Mammary epithelial cell (primary cell): ENCODE measurements at places on chromosomes 12 and 14. TPM values are rescaled to one million over a fixed set of nuclear protein-coding genes. Genes with fewer than 3 reads are reported as not detected.

DNA sequence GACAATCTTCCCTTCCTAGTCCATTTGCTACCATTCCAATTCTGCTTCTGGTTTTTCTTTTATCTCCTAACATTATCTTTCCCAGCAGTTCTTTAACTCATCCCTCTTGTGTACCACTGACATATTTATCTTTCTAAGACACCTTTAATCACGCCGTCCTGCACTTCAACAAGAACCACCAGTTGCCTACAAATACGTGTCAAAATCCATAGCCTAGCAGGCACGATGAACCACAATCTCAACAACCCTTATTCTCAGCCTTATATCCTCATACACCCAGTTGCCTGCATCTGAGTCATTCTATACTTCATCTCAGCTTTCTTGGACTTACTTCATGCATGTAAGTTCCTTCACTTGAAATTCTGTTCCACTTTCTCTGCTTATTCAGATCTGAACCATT lies 16.4 kb upstream of the ST8SIA1 start:
- no peak for DNase-seq

- no peak for DNase-seq
Observed at GRCh38 chr12:4417455-4417854, 28.2 kb downstream of the FGF6 start.

TAS2R20 gene
- 1.4 and 1.7 TPM in 2 replicates for total RNA-seq

- DNase-seq: no peak
Observed at GRCh38 chr14:100618318-100618693, 31.1 kb upstream of the BEGAIN start.

RBP5 gene
- not detected in 2 replicates for total RNA-seq

GRCh38 chr14:56176530-56176929 lies 58.3 kb downstream of the PELI2 start:
- no peak for DNase-seq

- DNase-seq: no peak
Observed at GRCh38 chr14:95137804-95138167, 19.5 kb downstream of the DICER1 start.

DNA sequence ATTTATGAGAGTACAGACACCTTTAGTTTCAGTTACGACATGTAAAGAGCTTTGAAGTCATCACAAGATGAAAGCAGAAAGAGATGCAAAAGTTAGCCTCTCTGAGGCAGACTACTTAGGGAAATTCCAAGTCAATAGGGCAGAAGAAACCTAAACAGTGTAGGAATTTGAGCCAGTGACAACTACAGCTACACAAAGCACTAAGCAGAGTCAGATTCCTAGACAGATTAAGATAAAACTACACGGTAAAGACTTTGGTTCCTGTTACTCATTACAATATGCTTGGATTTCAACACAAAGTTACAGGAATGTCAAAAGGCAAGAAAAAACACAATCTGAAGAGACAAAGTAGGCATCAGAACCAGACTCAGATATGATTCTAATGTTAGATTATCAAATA lies 1302.3 kb downstream of the FSCB start:
- DNase-seq: no peak

DNA sequence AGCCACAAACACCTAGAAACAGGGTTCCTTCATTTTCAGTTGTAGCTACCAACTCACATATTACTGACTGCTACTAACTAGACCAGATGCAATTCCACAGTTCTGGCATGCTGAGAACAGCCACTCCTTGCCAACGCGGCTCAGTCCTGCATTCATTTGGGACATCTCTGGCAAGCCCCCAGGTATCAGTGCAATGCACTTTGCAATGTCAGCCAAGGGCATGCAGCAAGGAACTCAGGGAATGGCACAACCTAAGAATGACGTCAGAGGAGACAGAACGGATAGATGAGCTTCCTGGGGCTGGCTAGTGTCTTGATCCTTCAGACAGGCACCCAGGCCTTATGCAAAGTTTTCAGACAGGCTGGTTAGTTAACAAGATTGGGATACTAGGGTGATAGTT lies 29.6 kb downstream of the MAP3K9 start:
- DNase-seq: no peak

GRCh38 chr12:3061059-3061458 lies 16.1 kb upstream of the TSPAN9 start:
- no peak for DNase-seq

NPFF gene
- not detected for total RNA-seq

DNA sequence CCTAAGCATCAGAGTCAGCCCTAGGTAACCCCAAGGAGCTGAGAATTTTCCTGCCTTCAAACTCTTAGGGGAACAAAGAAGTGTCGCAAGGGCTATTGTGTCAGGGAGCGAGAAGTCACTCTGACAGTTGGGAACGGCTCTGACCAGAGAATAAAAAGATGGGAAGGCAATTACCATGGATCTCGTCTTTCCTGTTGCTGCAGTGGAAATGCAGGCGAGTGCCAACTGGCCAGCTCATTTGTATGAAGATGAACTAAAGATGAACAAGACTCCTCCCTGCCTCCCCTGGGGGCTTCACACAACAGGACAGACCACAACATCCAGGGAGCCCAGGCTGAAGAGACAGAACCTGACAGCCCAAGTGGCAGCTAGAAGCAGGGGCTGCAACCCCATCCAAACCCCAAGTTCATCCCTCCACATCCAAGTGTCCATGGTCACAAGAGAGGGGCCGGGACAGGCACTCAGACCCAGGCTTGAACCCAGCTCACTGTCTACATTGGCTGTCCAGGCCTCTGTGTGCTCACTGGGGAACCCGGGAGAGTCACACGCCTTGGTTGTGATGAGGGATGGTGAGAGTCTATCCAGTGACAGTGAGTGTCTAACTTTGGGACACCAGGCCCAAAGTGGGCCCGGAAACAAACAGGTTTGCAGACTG lies 322.4 kb downstream of the BCL11B start:
- DNase-seq: no peak

DNA sequence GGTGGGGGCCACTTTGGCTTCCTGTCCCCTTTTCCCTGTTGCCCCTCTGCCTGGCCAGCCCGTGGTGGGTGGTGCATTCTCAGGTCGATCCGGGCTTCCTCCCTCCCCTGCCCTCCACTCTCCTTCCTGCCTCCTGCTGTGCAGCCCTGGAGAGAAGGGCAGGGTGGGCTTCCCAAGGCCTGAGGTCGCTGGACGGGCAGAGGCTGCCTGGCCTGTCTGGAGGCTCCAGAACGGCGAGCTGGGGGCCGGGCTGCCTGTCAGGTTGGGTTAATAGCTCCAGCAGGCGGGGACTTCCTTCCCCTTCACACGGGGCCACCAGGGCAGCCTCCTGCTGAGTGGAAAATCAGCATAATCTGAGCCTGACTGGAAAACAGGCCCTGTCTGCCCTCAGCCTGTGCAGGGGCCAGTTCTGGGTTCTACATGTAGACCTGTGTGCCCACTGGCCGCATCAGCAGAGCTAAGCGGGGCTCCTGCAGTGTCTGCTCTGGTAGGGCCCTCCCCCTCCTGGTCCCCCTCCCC lies 11.3 kb downstream of the KIF26A start:
- no peak for DNase-seq

DNA sequence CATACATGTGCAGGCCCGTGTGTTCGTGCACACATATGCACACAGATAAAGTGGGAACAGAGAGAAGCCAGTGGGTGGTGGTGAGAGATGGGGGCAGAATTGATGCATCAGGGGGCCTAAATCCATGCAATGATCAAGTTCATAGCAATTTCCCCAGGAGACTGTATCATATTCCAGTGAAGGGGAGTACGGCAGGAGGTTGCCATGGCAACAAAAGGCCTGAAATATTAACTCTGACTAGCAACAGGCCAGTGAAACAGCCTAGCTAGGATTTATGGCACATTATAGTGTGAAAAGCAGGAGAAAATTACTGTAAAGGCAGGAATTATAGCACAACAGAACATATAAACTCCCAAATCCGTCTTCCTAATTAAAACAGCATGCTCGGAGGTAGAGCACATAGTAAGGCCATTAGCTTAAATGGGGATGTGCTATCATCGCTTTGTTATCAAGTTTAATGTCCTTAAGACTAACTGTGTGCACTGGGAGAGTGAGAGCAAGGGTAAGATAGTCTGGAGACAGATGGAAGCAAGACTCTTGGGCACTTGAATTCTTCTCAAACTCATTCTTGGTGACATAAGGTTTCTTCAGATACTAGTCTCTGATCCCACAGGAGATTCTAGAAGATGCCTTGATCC lies 806.3 kb downstream of the DIO2 start:
- no peak for DNase-seq

DNA sequence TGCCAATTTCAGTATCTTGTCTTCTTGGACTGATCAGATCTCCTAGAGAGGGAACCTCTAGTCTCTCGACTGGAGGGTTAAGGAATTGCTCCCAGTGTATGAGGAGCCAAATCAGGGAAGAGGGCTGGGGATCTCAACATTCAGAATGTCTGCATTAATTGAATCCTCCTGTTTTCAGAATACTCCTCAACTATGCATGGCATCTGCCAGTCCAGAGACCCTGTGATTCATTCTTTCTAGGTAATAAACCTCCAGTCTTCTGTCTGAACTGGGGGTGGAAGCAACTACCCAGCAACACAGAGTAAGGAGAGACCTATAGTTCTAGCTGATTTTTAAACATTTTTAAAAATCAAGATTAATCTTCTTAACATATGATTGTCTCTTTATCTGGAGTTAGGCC lies 92.7 kb downstream of the AKAP6 start:
- no peak for DNase-seq

TSPAN9 gene
- 29.2 TPM for total RNA-seq

GRCh38 chr12:3461391-3461790 lies 29.6 kb upstream of the PRMT8 start:
- DNase-seq: no peak
